HEK293T (cell line): ENCODE measurements at places on chromosomes 16 and 17.
A peak's percentile ranks its signal among the peaks of the same experiment; 100 is the strongest.

DNA sequence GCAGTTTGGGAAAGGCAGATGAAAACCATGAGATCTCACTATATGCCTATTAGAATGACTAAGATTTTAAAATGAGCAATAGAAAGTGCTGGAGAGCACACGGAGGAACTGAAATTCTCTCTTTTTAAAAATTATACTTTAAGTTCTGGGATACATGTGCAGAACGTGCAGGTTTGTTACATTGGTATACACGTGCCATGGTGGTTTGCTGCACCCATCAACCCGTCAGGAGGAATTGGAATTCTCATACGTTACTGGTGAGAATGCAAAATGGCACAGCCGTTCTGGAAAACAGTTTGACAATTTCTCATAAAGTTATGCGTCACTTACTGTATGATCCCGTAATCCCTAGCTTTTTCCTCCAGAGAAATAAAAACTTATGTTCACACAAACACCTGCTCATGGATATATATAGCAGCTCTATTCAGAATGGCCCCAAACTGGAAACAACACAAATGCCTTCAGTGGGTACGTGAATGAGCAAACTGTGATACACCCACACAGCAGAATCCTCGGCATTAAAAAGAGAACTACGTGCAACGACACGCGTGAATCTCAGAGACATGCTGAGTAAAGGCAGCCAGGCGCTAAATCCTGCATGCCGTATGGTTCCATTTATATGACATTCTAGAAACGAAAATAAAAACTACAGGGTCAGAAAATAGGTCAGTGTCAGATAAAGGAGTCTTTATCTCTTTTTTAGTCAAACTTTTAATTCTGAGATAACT is 11.8 kb downstream of the PIK3R6 start:
- no peak for DNase-seq

GRCh38 chr17:66322764-66323163 is 20.4 kb downstream of the PRKCA start:
- DNase-seq = no peak

DNA sequence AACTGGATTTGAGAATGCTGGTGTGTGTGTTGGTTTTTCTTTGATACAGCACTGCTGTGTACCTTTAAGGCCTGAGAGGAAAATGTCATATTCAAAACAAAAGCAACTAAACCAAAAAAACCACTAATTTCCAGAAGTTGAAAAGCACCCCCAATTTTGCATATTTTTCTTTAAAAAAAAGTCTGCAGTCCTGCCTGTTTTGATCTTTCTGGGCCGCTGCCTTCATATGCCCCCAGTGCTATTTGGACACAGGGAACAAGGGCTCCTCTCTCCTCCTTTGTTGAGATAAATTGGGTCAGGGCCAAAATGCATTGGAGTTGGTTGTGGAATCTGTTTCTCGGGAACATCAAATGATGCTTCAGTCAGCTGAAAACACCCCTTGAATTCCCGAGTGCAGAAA is 26.9 kb downstream of the GPT2 start:
- no peak for DNase-seq

DNA sequence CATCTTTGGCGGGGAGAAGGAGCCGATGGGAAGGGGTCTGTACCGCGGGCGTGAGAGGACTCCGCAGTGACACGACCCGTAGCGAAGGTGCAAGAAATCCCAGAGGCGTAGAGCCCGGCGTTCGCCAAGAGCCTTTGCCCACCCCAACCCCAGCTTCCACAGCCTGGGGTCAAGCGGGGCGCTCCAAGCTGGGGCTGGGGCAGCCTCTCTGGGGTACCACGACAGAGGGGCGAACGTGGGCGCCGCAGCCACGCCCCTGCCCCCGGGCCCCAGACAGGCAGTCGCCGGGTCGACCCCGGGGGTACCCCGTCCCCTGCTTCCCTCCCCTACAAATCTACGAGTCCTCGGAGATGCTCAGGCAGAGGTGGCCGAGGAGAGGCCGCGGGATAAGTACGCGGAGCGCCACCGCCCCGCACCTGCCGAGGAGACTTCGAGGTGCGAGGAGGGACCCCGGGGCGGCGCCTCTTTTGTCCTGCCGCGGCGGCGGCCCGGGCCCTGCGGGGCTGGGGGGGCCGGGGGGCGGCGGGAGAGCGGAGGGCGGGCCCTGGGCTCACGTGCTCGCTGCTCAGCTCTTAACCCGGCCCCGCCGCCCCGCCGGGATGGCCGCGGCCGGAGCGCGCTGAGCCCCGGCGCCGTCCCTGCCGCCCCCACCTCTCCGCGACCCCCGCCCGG is at the start of gene ADAM11:
Gene ADAM11 (plus strand): TSS at position 575 of the 672 bp plus-strand sequence. CDS start 212 bp downstream, outside the sequence.
- peak; percentile 55 for DNase-seq

GRCh38 chr17:74012465-74012864 is 191.0 kb upstream of the RPL38 start:
- DNase-seq = no peak

- no peak for DNase-seq
Observed at GRCh38 chr16:86651823-86652222, 73.5 kb downstream of the FOXL1 start.
